ENCODE measurements at places on chromosomes 1 and 21.
A peak's percentile ranks its signal among the peaks of the same experiment; 100 is the strongest.

DNA sequence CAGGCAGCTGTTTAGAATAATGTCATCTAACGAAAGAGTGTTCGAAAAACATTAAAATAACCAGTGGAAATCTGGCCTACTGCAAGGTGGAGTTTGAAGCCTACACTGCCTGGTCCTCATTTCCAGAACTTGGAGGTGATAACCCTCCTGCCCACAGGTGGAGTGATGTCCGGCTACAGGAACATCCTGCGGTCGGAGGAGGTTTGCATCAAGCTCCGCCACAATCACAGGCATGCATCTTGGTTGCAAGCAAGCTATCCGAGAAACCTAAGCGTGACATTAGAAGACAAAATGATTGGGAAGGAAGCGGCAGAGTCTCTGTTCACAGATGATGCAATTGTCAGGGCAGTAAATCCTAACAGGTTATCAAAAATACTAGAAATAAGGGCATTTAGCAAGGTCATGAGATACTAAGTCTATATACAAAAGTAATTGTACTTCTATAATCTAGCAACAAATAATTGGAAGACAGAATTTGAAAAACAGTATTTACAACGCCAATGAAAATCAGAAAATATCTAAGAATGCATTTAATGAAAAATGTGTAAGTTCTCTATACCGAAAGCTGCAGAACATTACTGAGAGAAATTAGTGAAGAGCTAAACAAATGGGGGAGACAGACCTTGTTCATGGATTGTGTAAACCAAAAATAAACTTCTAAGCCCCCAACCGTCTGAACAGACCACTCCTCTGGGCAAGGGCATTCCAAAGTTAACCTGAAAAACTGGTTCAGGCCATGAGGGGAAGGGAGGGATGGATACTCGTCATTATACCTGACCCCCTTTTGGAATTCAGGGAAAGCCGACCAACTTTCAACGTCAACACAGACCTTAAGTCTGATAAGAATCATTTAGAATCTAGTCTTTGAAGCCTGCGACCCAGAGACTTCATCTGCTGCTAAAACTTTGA is 4.7 kb upstream of the SLC19A1 start:
- no peak for DNase-seq

GRCh38 chr1:234586892-234587485 is 23.0 kb downstream of the IRF2BP2 start:
- DNase-seq, result no peak

DNA sequence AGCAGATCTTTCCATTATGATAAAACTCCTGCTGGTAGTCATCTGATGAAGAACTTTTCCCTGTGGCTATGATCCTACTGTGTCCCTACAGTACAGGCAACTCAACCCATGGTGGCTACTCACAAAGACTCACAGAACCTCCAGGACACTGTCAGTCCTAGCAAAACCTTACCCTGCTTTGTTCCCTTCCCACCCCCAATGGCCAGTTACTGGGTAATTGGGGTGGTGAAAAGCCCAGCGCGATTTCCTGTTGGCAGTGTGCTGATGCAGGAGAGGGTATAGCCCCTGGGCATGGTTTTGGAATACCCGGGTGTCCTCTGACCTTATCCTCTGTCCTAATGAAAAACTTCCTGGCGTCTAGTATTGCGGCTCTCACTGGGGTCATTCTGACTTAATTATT is 533 bp upstream of the RGL1 start:
- DNase-seq, result no peak

- no peak for DNase-seq
Measured at GRCh38 chr1:196143602-196144342, 464.5 kb downstream of the KCNT2 start.

GRCh38 chr1:2258996-2259395 is 30.9 kb downstream of the SKI start:
- DNase-seq, result no peak

GRCh38 chr1:107496002-107496401 is 355.2 kb downstream of the NTNG1 start:
- no peak for DNase-seq

DNA sequence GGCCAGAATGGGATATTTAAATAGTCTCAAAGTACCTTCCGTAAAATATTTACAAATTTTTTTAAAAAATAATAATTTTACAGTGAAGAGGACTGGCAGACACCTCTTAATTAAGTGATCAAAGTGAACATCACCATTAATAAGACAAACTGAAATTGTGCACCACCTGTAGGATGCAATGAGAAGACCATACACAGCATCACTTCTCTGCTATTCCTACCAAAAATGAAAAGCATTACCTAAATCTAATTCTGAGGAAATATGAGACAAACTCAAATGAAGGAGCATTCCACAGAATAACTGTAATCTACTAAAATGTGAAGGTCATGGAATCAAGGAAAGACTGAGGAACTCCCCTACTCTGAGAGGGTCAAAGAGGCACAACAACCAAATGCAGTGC is 68.2 kb upstream of the PRDX6 start:
- no peak for DNase-seq

DNA sequence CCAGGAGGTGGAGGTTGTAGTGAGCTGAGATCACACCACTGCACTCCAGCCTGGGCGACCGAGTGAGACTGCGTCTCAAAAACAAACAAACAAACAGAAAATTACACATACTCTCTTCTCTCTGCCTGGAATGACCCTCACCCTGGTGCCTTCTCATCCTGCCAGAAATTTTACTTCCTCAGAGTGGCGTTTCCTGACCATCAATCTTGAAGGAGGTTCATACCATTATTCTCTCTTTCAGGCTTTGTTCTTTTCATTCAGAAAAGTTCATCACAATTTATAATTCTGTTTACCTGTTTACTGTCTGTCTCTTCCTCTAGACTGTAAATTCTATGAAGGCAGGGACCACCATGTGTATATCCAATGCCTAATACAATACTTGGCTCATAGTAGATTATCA is 79.3 kb downstream of the RPS6KA1 start:
- no peak for DNase-seq

- DNase-seq, result no peak
Measured at GRCh38 chr1:209655411-209656231, 3.4 kb upstream of the LAMB3 start.

- peak; percentile 50 for DNase-seq
Measured at GRCh38 chr1:169348383-169349036, 19.1 kb downstream of the NME7 start.

DNA sequence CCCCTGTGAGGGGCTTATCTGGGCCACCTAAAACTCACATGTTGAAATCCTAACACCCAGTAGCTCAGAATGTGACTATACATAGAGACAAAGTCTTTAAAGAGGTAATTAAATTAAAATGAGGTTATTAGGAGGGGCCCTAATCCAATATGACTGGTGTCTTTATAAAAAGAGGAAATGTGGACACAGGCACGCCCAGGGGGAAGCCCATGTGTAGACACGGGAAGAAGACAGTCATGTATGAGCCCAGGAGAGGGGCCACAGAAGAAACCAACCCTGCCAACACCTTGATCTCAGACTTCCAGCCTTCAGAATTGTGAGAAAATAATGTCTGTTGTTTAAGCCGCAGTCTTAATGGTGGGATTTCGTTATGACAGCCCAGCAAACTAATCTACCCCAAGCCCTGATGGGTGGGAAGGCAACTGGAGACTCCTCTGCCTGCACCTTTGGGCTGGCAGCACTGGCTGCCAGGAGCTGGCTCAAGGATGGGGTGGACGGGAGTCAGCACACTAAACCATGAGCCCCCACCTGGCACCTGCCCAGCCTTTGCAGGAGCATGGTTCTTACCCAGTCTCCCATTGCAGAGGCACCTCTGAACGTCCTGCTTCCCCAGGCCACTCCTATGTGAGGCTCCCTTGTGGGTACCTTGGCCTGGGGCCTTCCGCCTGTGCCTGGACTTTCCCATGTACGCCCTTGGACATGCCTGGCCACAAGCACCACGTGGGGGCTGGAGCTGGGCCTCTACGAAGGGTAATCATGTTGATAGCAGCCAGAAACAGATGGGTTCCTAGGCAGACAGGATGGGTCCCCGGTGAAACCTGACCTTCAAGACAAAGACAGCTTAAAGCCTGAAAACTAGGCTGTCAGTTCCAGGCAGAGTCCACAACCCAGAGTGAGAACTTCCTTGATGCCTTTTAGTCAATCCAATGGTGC is 57.1 kb upstream of the DMRTB1 start:
- no peak for DNase-seq

DNA sequence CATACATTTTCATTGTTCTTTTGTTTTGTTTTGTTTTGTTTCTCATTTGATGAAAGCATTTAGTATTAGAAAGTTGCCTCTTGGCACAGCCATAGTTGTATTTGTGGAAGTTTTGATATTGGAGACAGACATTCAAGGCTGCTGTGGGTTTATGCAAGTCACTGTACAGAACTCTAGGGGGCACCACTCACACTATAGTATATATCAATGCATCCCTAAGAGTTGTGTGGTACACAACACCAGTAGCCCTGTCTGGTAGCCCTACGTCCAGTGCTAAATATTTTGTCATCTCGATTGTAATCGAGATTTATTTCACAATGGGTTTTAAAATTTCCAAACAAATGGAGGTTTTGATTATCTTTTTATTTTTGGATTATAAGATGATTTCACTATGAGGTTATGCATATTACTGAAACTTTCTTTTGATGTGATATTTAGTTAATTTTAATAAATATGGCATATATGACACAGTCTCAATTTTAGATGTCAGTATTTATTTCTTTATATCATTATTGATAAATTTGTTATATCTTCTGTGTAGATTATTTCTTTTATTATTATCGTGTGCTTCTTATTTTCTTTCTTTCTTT is 112.2 kb downstream of the NR5A2 start:
- DNase-seq, result no peak

DNA sequence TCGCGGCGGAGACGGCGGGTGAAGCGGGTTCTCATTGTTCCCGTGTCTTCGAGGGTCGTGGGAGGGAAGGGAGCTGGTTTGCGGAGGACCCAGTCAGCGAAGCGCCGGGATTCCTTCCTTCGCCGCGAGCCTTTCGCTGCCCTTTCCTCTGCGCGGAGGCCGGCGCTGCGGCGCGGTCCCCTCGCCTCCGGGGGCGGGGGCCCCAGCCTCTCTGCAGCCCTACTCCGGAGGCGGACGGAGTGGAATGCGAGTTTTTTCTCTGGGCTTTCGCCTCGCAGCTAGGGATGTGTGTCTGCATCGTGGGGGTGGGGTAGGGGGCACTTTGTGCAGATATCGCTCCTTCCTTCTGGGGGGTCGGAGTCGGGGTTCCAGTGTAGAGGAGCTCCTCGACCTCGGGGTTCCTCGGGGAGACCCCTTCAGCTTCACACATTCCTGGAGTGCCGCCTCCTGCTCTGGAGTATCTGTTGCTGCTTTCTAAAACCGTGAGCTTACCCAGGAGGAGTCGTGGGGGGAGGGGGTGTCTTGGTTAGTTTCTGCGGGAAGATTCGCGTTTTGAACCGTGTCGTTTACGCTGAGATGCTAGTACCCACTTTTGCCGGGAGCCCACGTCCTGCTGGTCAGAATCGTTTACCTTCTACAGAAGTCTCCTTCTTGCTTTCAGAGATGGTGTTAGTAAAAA is 595 bp downstream of the RNF2 start:
- peak; percentile 10 for DNase-seq

DNA sequence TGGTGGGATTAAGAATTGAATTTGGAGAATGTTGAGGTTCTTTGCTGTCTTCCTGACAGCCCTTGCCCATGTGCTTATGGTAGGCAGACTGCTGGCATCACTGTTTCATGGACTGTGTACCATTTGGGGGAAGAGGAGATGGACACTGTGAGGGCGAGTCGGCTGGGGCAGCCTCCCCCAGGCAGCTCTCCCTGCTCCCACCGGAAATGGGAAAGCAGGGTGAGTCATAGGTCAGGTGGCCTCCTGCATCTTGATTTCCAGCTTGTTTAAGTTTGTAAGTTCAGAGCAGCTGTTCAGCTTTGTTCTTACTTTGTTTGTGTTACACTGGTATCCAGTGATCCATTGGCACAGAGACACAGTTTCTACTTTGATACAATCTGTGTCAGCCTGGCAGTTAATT is 87.2 kb upstream of the CNIH3 start:
- DNase-seq, result no peak

- no peak for DNase-seq
Measured at GRCh38 chr1:175579956-175580750, 163.2 kb downstream of the TNR start.

- DNase-seq, result no peak
Measured at GRCh38 chr1:59481881-59482505, 185.1 kb downstream of the FGGY start.

DNA sequence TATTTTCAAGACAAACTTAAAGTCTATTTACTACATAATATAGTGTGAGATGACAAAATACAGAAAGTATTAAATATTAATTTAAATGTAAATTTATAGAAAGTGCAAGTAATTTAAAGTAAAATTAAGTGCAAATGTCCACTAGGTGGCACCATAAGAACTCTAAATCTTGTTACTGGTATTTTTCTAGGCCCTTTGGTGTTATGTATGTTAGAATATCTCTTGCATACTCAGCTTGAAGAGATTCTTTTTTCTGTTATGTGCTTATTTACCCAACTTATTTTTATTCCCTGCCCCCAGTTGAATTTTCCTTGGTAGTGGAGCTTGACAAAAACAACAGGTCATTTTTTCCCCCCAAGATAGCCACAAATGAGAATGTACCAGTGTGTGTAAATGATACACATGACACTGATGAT is 71.5 kb downstream of the RPS6KC1 start:
- peak; percentile 53 for DNase-seq

DNA sequence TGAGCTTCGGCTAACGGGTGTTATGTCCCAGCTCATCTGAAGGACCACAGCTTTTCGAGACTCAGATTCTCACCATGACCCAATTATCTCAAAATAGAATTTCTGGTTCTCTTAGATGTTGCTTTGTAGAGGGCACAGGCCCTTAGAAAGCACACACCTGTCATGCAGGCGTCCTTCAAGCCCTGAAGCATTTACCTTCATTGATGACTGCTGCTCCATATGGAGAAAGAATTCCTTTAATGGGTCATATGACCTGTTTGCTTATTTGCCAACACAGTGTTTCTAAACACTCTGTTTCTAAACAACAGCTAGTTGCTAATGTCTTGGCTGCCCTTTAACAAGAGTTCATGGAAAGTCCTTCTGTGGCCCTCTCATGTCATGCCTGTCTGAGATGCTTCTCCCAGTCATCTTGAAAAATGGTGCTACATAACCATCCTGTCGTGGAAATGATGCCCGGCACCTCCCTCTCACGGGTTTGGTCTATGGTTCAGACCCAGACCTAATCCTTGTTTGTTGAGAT is 495.7 kb downstream of the KIF26B start:
- no peak for DNase-seq

GRCh38 chr21:39604951-39605350 is 7.8 kb upstream of the B3GALT5 start:
- DNase-seq, result peak; percentile 86

DNA sequence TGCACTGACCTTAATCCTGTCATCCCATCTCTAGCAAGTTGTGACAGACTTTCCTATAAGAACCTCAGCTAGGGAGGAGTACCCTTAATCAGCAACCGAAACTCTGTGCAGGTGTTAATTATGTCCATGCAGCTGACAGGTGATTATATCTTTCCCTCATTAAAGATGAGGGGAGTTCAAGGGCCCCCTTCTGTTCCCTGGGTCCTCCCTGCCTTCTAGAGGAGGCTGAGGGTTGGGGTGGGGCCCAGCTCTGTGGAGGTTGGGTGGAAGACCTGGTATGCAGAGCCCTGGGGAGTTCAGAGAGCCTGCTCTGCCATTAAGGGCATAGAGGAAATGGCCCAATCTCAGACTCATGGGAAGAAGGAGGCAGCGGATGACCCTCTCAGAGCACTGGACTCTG is 35.6 kb upstream of the CRNN start:
- no peak for DNase-seq
